ENCODE measurements at places on chromosomes 3 and 15.

GRCh38 chr3:49244581-49245205 lies 32.3 kb downstream of the C3orf62 start:
- DNase-seq = no peak

DNA sequence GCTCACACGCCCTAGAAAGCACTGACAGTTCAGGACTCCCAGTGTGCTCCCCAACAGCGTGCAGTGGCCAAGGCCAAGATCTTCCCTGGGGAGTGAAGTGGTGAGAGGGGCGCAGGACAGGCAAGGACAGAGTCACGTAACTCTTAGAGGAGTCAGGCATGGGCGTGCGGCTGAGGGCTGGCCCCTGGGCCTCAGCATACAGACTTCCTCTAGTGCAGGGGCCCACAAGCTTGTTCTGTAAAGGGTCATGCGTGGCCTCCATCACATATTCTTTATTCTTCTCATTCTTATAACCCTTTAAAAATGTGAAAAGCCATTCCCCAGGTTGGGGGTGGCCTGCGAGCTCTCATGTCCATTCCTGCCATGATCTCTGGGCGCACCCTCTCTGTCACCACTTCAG lies 25.2 kb downstream of the TMEM43 start:
- no peak for DNase-seq

DNA sequence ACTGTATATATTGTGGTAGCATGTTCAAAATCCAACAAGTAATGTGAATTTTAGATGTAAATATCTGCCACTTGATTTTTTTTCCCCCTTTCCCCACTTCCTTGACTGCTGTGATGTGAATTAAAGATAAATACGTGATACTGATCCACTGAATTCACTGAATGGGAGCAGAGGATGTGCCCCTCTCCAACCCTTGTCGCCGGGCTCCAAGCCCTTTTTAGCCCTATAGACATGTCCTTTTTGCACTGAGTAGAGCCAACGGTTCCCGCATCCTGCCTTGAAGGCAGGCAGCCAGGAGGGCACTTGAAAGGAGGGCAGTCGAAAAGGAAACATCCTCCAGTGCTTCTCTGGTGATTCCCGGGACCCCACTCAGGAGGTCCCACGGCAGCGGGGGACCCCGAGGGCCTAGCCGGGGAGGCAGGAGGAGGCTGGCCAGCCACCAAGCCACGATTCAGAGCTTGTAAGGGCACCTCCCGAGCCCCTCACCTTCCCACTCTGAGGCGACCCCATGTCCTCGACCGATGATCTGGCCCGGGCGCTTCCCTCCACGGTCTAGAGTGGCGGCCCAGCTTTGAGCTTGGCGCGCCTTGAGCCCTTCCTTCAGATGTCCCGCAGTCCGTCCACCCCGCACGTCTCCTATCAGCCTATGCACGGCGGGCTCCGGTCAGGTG lies 901 bp upstream of the MANF start:
- no peak for DNase-seq

- no peak for DNase-seq
These were observed 12.4 kb downstream of the WDR5B start for GRCh38 chr3:122403489-122403888.

DNA sequence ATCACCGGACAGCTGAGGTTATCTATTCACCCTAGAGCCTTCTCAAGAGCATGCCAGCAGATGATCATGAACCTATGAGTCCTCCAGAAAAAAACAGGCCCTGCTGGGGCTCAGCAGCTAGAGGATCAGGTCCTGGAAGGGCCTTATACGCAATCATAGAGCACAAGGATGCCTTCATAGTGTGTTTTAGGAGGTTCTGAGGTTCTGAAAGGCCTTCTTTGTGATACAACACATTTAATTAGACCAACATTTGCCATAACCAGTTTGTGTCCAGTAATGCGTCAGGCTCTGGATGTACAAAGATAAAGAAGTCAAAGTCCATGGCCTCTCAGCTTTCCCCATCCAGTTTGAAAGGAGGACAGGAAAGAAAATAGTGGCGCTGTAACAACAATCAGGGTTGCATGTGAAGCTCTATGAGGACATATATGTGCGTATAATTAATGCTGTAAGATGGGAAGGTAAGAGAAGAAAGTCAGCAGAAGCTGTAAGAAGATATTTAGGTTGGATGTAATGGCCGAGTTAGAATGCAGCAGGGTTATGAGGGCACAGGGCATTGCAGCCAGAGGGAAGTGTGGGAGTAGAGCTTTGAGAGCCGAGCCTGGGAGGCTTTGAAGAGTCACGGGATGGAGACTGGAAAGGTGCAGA lies 302.6 kb upstream of the TBL1XR1 start:
- no peak for DNase-seq

GRCh38 chr3:60886518-60886917 lies 364.7 kb downstream of the FHIT start:
- no peak for DNase-seq

DNA sequence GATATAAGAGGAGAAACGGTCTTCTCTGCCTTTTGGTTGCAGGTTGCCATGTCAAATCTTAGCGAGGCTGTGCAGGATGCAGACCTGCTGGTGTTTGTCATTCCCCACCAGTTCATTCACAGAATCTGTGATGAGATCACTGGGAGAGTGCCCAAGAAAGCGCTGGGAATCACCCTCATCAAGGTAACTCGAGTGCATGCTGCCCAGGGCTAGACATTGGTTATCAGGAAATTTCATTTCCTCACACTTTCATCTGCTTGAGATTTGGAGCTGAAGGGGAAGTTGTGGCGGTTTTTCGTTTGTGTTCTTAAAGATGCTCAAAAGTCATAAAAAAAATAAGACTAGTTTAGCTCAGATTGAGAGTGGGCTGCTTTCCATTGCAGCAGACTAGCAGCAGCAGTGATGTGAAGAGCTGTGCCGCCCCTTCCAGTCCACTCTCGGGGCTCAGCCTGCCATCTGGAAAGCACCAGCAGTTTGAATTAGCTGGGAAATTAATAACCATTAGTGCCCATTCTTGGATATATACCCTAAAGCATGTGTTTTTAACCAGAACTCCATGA lies 32.2 kb downstream of the GPD1L start:
- DNase-seq = no peak

DNA sequence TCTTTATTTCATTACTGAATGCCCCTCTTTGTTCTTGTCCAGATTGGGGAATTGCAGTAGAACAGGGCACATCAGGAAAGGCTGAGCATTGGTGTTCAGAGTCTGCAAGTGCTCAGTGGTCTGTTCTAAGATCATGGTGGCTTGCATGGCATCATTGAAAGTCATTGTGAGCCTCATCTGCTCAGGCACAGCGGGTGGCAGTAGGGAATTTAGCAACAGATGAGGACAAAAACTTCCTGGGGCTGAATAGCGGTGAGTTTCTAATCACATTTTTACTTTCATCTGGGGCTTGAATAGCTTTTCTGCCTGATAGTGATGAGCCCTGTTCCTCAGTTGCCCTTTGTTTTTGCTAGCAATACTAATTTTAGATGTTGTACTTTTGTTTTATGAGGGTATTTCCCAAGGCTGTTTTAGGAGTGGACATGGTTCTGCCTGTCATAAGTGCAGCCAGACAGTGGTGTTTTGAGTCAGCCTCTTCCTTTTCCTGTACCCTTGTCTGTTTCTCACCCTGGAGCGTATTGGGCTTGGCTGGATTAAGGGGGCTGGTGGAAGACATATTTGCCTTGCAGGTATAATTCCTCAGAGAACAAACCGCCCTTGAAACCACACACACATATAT lies 127.2 kb upstream of the IL12A start:
- DNase-seq = no peak

- no peak for DNase-seq
These were observed 21.5 kb downstream of the SCN5A start for GRCh38 chr3:38627956-38628355.

DNA sequence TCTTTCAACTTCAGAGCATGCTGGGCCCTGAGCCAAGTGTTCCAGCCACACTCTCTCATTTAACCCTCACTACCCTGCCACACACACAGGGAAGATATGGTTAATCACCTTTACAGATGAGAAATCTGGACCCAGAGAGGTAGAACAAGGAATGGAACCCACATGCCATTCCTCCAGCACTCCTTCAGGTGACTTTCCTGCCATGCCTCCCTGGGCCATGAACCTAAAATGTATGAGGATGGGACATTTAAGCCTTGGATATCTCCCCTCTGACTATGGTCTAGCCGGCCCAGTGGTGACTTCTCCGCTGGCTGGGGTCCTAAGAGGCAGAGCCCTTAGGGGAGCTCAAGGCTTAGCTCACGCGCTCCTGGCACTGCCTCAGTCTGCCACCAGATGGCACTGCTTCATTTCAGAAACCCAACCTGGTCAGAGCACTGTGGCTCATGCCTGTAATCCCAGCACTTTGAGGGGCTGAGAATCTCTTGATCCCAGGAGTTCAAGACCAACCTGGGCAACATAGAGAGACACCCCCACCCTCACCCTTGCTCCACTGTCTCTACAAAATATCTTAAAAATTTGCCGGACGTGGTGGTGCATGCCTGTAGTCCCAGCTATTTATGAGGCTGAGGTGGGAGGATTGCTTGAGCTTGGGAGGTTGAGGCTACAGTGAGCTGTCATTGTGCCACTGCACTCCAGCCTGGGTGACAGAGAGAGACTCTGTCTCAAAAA lies 2.2 kb upstream of the DCAF1 start:
- DNase-seq = no peak

- DNase-seq = peak; percentile 28
These were observed 1.1 kb downstream of the TKT start for GRCh38 chr3:53254509-53255422.

GRCh38 chr15:85284497-85284896 lies 95.9 kb upstream of the AKAP13 start:
- DNase-seq = no peak

- DNase-seq = no peak
These were observed 35.6 kb downstream of the AGBL1 start for GRCh38 chr15:86115145-86115801.

GRCh38 chr3:65531499-65531898 lies 507.2 kb downstream of the MAGI1 start:
- no peak for DNase-seq

DNA sequence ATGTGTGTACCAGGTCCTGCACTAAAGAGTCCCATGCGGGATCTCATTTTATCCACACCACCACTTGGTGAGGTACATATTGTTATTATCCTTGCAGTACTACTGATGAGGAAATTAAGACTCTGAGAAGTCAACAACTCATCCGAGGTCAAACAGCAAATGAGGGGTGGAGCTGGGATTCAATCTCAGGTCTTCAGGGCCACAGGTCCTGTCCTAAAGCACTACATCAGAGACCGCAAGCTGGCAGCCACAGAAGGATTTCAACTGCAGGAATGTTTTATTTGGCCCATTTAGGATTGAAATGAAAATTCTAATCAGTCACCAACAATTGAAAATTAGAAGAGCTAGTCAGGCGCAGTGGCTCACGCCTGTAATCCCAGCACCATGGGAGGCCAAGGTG lies 131.4 kb downstream of the ADAMTS17 start:
- DNase-seq = no peak

DNA sequence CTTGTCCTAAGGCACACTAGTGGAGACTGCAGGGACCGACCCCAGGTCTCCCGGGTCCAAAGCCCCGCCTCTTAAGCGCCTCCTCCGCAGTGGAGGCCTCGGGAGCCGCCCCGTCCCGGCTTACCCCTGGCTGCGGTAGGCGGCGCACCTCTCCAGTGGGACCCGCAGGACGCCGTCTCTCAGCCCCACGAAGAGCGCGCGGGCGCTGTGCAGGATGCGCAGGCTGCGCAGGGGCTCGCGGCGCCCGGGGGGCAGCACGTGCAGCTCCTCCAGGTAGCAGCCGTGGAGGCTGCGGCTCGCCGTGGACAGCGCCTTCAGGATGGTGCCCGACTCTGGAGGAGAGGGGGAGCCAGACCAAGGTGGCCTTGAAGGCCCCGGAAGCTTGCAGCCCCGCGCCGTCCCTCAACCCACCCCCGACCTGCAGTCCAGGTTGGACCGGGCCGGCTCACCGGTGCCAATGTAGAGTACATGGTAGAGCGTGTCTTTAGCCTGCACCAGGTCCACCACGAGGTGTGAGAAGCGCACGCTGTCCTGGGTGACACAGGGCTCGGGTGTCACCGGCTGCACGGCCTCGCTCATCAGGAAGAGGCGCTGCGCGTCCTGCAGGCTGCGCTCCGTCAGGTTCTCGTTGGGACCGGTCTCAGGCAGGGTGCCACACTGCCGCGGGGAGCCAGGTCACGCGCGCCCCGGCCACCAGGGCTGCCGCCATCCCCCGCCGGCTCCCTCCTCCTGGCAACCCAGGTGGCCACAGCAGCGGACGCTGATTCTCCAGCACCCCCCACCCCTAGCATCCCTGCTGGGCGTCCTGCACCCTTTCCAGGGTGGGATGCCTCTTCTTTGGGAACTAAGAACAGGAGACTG lies 105.5 kb downstream of the SEMA5B start:
- peak; percentile 69 for DNase-seq
